DMS 273 treated with DMSO at 0.1 percent for 48 hours (cell line): ENCODE measurements at places on chromosomes 5 and 9.

DNA sequence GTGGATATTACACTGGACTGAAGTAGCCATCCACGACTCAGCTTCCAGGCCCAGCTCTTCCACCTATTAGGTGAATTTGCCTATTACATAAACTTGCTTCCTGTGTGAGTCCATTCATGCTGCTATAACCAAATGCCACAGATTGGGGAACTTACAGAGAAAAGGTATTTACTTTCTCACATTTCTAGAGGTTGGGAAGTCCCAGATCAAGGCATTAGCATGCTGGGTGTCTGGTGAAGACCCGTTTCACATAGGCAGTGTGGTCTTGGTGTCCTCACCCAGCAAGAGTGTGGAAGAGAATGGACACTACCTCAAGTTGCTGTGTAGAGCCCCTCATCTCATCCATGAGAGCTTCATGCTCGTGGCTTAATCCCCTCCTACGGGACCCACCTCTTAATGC, 282.6 kb downstream of the IRX1 start:
- no peak for DNase-seq

GRCh38 chr9:4530375-4530774, 40.1 kb downstream of the SLC1A1 start:
- no peak for DNase-seq

- DNase-seq: no peak
Observed at GRCh38 chr5:31982621-31983020, 191.5 kb downstream of the GOLPH3 start.

DNA sequence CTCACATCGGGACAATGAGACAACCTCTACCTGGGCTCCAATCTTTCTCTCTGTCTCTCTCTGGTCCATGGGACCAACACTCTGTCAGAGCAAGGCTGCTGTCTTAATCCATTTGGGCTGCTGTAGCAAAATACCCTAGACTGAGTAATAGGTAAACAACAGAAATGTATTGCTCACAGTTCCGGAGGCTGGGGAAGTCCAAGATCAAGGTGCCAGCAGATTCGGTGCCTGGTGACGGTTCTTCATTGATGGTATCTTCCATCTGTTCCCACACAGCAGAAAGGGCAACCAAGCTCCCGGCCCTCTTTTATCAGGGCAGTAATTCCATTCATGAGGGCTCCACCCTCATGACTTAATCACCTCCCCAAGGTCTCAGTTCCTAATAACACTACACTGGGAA, 61.3 kb upstream of the SPOCK1 start:
- DNase-seq: no peak

DNA sequence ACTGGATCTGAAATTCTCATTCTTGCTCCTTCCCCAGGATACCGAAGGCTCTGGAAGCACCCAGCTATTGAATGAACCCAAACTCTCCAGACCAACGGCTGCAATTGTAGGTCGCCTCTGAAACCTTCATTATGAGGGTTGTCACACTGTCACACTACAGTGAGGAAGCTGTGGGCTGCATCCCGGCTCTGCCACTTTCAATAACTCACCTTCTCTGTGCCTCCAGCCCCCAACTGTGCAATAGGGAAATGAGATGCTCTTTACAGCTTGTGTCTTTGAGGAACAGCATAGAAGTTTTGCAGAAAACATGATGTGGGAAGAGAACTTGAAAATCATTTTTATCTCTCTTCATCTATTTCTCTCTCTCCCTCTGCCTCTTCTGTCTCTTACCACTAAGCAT, 69.6 kb upstream of the TGFBR1 start:
- DNase-seq: no peak
